ENCODE measurements at places on chromosomes 5 and 9.

DNA sequence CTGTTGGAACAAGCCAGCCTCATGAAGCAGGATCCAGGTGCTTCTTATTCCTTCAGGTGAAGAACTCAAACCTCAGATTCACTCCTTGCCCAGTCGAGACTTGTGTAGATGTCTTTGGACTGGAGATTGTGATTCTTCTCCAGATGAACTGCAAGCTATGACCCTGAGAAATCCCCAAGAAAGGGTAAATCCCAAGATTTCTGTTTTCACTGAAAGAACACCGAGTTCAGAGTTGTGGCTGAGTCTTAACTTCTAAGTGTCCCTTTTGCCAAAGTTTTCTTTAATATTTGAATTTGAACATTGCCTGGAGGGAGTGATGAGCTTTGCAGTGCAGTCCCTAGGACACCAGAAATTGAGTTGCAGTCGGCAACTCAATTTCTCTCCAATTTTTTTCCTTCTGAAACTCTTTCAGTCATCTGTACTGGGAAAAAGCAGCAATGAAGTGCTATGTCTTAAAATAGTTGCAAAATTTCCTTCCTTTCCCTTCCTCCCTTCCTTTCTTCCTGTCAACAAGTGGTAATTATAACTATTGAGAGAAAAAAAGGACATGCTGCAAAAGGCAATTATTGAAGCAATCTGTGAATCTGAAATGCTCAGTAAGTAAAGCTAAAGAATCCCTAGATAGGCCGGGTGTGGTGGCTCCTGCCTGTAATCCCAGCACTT lies 56.1 kb downstream of the ANKRD55 start:
- no peak for DNase-seq

GRCh38 chr9:36594213-36594612 lies 21.5 kb downstream of the MELK start:
- no peak for DNase-seq

GRCh38 chr5:116315531-116315930 lies 230.7 kb downstream of the COMMD10 start:
- no peak for DNase-seq

- no peak for DNase-seq
Measured at GRCh38 chr9:21875893-21876292, 73.5 kb downstream of the MTAP start.

All from activated naive CD4-positive, alpha-beta T cell (primary cell).